CD4-positive, alpha-beta memory T cell (primary cell): ENCODE measurements at places on chromosomes 11 and 22.

DNA sequence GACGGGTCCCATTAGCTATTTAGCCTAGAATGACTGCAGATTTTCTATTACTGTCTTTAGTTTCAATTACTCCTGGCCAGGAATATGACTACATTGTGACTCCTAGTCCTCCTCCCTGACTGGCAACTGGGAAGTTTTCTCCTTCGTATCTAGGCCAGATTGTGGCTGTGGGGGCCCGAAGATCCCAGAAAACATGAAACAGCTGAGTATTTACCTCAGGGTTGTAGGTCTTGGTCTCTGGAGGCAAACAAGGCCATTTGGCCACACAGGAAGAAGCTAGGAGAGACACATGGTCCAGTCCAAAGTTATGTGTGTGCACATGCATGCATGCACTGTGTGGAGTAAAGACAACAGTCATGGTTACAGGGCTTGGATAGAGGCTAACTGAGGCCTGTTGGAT is 10.2 kb upstream of the GDPD4 start:
- H3K27me3 ChIP-seq, result no peaks in the 10 kb centered on the region
- H3K4me1 ChIP-seq, result no peaks in the 10 kb centered on the region
- no peak overlapping the region for H3K27ac ChIP-seq
- H3K36me3 ChIP-seq, result no peaks in the 10 kb centered on the region
- no peak overlapping the region for H3K4me3 ChIP-seq

- H3K36me3 ChIP-seq, result no peaks in the 10 kb centered on the region
- no peak overlapping the region for H3K4me3 ChIP-seq
- no peaks in the 10 kb centered on the region for H3K4me1 ChIP-seq
- no peak overlapping the region for H3K27ac ChIP-seq
Measured at GRCh38 chr11:91248199-91248807, 976.3 kb upstream of the FAT3 start.

DNA sequence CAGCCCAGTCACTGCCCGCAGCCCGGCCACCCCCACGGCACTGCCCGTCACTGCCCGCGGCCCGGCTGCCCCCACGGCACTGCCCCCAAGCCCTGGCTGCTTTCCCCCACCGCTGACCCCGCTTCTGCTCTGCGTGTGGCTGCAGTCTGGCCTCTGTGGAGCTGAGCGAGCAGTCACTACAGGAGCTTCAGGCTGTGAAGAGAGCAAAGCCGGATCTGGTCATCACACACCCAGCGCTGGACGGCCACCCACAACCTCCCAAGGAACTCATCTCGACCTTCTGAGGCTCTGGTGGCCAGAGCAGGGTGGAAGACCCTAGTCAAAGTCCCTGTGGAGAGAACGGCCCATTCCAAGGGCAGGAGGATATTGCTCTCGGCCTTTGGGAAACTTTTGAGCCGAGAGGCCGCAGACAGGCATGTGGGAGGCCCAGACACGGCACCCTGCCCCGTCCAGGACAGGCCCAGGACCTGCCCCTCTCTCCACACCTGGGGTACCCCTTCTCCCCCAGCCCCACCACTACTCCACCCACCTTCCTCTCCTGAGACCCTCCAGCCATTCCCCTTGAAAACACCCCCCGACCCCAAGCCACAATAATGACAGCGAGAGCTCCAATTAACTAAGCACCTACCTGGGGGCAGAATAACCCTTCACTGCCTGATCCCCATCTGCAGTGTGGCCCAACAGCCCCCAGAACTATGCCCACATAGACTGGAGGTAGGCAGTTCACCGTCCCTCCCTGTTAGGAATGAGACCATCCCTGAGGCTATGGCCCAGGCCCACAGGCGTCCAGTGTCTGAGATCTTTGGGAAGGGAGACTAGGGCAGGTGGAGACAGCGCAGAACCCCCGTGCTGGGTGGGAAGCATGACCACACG is 3.7 kb upstream of the PGGHG start:
- peaks cover 64% of the 10 kb centered on the region for H3K4me1 ChIP-seq
- no peaks in the 10 kb centered on the region for H3K27me3 ChIP-seq
- no peaks in the 10 kb centered on the region for H3K36me3 ChIP-seq
- no peak overlapping the region for H3K27ac ChIP-seq
- no peak for DNase-seq

DNA sequence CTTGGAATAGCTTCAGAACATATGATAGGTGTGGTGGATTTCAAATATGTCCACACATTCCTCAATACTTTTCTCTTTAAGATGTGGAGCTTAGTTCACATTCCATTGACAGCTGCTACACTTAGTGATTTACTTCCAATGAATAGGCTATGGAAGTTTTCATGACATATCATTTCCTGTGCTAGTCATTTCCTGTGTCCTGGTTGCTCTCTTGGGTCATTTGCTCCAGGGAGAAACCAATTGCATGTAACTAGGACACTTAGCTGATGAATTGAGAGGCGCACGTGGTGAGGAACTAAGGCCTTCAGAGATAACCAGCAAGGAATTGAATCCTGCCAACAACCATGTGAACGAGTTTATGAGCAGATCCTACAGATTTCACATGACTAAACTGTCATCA is 120.9 kb downstream of the SLC17A6 start:
- no peaks in the 10 kb centered on the region for H3K4me1 ChIP-seq
- DNase-seq, result no peak
- H3K27me3 ChIP-seq, result no peaks in the 10 kb centered on the region
- no peak overlapping the region for H3K4me3 ChIP-seq
- H3K27ac ChIP-seq, result no peak overlapping the region
- H3K36me3 ChIP-seq, result no peaks in the 10 kb centered on the region

- H3K27ac ChIP-seq, result no peak overlapping the region
- H3K27me3 ChIP-seq, result no peaks in the 10 kb centered on the region
- no peak for DNase-seq
- H3K36me3 ChIP-seq, result no peaks in the 10 kb centered on the region
- H3K4me1 ChIP-seq, result no peaks in the 10 kb centered on the region
- H3K4me3 ChIP-seq, result no peak overlapping the region
Measured at GRCh38 chr11:69010361-69010891, 2.6 kb downstream of the MRGPRF start.
